ENCODE measurements at places on chromosomes 2 and 18.

GRCh38 chr2:27522400-27522945, 25.8 kb downstream of the GCKR start:
- no peak for DNase-seq

- DNase-seq: no peak
Observed at GRCh38 chr2:74164761-74165160, 13.9 kb downstream of the MOB1A start.

DNA sequence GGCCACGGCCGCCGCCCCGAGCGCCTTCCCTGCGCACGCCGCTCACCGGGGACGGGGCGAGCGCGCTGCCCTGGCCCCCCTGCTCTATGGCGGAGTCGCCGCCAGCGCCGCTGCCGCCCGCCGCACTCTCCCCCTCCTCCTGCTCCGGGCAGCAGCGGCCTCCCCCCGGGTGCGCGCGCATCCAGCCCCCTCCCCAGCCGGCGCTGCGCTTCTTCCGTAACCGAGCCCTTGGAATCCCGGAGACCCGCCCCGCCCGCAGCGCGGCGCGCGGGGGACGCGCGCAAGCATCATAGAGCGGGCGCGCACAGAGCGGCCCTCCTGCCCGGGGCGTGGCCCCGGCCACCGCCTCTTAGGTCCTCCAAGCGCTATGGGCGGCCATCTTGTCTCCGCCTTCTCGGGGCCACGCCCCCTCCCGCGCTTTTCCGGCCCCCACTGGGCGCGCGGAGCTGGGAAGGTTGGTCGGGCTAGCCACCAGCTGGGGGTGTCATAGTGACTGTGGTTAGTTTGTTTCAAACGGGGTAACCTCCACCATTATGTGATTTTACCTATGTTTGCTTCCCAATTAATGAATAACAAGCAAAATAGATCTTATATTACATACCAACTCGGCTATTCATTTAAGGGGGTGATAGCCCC, at the start of gene MBD2:
Gene MBD2, minus strand, starts transcription at position 291 of the 636 bp plus-strand sequence. Its CDS starts 110 bp downstream, at position 181.
- DNase-seq: peak; percentile 98

DNA sequence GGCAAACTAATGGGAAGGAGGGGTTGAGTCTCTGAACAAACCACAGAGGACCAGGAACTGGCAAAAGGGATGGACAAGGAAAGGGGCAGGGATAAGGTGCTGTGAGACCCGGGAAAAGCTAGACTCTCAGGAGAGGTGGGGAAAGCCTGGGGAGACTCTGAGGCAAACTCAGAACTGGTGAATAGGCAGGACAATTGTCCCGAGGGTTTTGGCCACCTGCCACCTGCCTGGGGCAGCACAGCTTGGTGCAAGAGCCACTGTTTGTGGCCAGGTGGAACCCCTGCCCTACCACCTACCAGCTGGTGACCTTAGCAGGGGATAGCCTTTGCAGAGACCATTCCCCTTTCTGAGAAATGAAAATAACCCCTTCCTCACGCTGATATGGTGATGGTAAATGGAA, 129.4 kb upstream of the ASB18 start:
- DNase-seq: no peak

- DNase-seq: no peak
Observed at GRCh38 chr2:167293943-167294775, 405.9 kb downstream of the XIRP2 start.

DNA sequence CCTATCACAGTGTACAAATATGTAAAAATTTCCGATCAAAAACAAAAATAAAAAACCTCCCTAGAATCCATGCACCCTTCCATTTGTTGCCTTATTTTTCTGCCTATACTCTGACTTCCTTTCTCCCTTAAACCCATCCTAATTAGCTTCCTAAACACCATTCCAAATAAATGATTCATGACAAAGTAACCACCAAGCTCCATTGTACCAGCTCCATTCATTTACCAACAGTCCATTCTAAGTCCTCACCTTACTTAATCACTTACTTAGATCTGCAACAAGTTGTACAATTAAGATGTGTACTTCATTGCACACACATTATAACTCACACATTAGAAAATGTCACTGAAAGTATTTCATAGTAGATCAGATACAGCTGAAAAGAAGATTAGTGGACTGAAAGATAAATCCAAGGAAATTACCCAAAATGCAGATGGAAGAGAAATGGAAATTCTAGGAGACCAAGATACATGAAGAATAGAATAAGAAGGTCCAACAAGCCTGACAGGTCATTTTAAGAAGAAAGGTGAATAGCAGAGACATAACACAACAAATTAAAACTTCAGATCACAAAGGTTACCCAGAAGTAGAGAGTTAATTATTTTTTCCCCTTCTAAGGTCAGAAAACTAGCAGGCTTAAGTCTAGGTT, 154.6 kb downstream of the DYM start:
- no peak for DNase-seq

GRCh38 chr2:20594048-20594750, 56.7 kb downstream of the HS1BP3 start:
- no peak for DNase-seq

DNA sequence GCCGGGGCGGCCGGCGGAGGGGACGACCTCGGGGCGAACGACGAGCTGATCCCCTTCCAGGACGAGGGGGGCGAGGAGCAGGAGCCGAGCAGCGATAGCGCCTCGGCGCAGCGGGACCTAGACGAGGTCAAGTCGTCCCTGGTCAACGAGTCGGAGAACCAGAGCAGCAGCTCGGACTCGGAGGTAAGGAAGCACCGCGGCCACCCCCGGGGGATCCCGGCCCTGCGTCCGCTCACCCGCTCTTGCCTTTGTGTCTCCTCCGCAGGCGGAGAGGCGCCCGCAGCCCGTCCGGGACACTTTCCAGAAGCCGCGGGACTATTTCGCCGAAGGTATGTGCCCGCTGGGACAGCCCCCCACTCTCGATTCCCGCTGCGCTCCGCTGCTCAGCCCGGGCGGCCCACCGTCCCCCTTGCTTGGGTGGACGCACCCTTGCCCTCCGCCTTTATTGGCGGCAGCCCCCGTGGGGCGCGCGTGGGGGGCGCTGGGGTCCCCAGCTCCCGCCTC, 611 bp downstream of the TCF7L1 start:
- DNase-seq: no peak

DNA sequence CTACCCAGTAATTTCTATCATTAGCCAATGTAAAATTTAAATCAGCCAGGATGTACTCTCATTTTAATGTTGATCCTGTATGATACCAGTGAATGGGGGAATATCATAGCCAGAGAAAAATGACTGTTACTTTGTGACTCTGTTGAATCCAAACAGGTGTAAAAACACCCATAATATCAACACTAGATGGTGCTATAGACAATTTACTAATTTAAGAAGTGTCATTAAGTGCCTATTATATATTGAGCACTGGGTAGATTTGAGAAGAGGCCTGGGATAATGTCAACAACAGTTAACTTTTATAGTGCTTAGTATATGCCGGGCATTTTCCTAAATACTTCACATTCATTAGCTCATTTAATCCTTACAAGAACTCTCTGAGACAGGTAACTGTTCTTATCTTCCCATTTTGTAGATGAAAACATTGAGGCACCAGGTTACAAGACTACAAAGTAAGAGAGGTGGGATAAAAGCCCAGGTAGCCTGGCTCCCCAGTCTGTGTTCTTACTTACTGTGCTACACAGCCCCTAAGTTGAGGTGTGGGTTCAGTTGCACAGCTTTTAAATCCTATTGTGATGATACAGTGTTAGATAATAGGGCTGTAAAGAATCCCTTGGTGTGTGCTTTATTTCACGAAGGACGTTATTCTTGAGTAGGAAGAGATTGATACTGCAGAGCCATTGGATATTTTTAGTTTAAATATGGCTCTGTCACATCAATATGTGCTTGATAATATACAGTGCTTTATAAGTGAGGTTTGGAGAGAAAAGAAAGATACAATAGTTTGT, 325.5 kb downstream of the AGPS start:
- DNase-seq: no peak

- no peak for DNase-seq
Observed at GRCh38 chr2:225937625-225938187, 538.2 kb downstream of the NYAP2 start.

DNA sequence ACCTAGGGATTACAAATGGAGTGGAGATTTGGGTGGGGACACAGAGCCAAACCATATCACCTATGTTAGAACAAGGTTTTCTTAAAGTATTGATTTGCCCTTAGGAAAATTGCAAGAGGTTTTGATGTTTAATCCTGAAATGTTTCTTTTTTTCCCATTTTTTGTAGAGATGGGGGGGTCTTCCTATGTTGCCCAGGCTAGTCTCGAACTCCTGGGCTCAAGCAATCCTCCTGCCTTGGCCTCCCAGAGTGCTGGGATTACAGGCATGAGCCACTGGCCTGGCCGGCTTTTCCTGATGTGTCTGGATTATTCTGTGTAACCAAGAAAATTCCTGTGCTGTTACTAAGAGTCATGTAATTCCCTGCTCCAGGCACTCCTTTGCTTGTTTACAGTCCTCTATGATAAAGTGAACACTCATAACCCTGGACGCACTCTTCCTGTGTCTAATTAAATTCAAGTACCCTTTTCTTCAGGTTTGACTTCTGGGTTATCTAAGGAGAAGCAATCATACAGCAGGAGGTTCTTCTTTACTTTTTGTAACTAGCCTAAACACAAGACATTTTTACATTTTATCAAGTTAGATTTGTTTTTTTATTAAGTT, 15.0 kb upstream of the CTDP1 start:
- no peak for DNase-seq

- no peak for DNase-seq
Observed at GRCh38 chr2:85999061-85999831, 106.4 kb downstream of the POLR1A start.

DNA sequence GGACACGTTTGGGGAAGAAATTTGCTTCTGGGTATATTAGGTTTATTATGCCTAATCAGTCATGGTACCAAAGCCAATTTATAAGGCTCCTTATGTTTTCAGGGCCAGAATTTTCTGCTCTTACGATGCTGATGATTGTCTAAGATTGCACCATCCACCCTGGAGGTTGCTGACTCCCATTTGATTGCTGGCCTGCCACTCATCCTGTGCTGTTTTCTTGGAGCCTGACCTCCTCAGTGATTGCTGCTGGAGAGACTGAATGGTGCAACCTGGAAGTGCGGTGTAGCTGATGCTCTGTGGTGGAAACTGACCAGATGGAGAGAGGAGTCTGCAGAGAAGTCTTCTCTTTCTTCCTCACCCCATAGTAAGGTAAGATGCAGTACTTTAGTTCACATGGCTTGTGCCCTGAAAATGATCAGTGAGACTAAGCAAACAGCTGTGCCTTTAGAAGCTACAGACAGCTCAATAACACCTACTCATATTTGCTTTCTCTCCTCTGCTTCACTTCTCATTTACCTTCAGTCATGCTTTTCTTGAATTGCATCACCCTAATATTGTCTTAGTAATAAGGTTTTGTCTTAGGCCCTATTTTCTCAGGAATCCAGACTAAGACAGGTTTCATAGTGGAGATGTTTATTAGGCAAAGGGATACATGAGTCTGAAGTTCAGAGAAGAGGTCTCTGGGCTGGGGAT, 17.4 kb downstream of the ZNF24 start:
- no peak for DNase-seq

GRCh38 chr2:26061539-26061938, 27.7 kb downstream of the RAB10 start:
- DNase-seq: no peak

GRCh38 chr2:190435031-190435670, 27.0 kb downstream of the MFSD6 start:
- no peak for DNase-seq
